ENCODE measurements at places on chromosomes 2 and 18.

DNA sequence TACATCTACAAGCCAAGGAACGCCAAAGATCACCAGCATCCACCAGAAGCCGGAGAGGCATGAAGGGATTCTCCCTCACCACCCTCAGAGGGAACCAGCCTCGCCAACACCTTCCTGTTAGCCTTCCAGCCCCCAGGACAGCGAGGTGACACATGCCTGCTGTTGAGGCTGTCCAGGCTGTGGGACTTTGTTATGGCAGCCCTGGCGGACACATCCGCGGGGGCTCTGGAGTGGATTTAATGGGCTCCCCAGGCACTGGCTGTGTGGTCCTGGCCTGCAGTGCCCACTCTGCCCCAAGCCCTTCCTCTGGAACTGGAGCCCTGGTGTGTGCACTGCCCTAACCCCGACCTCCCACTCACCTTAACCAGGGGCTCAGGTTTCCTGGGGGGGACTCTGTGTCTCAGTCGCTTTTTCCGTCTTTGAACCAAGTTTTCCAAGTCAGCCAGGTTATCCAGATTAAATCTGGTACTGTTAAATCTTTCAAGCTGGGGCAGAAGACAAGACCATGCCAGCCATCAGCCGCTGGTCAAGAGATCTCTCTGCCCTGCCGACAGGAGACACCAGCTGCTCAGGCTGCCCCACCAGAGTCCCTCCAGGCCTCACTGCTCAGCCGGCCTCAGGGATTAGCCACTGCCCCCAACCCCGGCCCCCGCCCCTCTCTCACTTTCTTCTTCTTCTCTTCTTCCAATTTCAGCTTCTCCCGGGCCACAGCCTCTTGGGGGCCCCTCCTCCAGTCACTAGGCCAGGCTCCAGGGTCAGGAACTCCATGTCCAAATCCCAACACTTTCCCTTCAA is 1.9 kb downstream of the ANKRD23 start:
- DNase-seq = no peak

- no peak for DNase-seq
Measured at GRCh38 chr2:69993048-69993565, 31.7 kb upstream of the ASPRV1 start.

- DNase-seq = no peak
Measured at GRCh38 chr2:85607268-85608215, 4.3 kb downstream of the C2orf68 start.

GRCh38 chr2:145007093-145007959 is 487.4 kb upstream of the ZEB2 start:
- DNase-seq = no peak

DNA sequence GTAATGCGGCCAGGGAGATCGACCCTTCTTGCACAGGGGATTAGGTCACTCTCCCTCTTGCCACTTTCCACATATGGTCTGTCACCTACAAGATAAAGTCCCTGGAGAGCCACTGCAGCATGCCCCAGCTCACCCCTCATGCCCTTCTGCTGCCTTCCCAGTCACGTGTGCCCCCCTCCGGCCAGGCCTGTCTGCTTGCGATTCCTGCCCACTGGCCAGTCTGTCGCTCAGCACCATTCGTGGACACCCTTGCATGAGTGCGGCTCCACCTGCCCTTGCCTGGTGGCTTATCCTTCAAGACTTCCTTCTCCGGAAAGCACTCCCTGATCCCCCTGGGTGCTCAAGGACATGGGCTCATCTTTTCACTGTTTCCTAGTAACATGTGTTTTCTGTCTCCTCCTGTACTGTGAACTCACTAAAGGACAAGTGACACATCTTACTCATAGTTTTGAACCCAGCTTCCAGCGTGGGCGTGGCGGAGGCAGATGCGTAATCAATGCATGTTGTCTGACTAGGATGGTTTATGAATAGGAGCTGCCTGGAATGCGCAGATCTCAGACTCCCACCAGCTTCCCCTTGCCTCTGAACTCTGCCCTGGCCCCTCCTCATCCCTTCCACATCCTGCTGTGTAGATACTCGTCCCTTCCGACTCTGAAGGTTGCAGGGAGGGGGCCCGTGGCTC is 7.8 kb upstream of the NT5DC4 start:
- DNase-seq = no peak

GRCh38 chr2:217033186-217033585 is 173.3 kb upstream of the TNP1 start:
- DNase-seq = no peak

- DNase-seq = no peak
Measured at GRCh38 chr2:35184471-35184870, 1171.1 kb upstream of the CRIM1 start.

- DNase-seq = no peak
Measured at GRCh38 chr18:64539847-64540246, 391.0 kb upstream of the LINC00305 start.

- DNase-seq = no peak
Measured at GRCh38 chr18:79911344-79912270, 39.8 kb downstream of the SLC66A2 start.

Measured in stimulated activated CD8-positive, alpha-beta memory T cell treated with anti-CD3 and anti-CD28 coated beads, Interleukin-4, amount 100 ng/mL, for 1 hour (primary cell).